ENCODE measurements at places on chromosomes 4 and X. TPM values are rescaled to one million over a fixed set of nuclear protein-coding genes. Genes with fewer than 3 reads are reported as not detected.

- DNase-seq, result no peak
Observed at GRCh38 chr4:118867311-118868067, 21.2 kb upstream of the SYNPO2 start.

DNA sequence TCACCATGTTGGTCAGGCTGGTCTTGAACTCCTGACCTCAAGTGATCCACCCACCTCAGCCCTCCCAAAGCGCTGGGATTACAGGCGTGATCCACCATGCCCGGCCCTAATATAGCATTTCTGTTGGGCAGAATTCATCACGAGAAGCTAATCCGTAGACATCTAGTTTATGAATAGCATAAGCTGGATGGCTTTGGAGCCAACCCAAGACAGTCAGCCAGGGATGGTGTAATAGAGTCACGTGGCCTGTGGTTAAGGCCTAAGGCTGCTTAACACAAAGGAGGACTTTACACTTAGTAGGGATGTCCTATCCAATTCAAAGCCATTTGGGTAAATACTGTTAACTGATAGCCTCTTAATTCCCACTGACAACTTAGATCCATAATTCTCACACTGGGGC is 173.6 kb downstream of the RAP1GDS1 start:
- DNase-seq, result no peak

Gene KLKB1
- total RNA-seq, result 0.98 TPM

DNA sequence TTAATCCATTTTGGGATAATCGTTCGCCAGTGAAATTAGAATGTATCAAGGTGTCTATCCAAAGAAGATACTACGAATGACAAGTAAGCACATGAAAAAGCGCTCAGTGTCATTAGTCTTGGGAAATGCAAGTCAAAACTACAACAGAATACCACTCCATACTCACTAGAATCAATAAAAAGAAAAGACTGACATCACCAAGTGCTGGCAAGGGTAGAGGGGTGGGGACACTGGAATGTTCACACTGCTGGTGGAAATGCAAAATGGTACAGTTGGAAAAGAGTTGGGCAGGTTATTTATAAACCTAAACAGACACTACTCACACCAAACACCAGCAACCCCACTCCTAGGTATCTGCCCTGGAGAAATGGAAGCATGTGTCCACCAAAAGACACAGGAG is 11.2 kb downstream of the WDR1 start:
- DNase-seq, result no peak

DNA sequence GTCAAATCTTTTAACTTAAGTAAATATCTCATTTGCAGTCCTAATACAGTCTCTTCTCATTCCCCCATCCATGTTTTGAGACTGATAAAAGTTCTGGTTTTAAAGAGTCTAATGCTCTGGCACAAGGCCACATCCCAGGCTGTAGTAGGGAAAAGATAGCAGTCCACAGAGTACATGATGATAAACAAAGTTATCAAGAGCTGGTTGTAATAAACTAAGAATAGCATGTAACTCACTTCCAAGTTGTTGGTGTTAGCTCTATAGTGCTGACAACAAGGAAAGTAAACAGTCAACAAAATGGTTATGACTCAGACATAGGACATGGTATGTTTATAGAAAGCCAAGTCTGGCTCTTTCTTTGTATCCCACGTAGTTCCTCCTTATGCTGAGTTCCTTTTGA is 21.8 kb upstream of the AREG start:
- no peak for DNase-seq

DNA sequence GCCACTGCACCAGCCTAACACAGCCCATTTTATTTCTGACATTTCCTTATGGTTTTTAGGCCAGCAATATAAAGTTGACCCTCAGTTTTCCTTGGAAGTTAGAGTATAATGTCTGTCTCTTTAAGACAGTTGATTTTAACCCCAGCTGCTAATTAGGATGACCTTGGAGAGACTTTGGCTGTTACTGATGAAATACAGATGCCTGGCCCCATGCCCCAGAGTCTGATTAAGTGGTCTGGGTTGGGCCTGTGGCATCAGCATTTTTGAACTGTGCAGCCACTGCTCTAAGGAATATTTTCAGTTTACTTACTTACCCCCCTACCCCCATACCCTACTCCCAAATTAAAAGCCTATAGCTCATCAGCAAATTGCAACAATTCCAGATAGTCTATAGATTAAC is 85.8 kb downstream of the DCLK2 start:
- no peak for DNase-seq

DNA sequence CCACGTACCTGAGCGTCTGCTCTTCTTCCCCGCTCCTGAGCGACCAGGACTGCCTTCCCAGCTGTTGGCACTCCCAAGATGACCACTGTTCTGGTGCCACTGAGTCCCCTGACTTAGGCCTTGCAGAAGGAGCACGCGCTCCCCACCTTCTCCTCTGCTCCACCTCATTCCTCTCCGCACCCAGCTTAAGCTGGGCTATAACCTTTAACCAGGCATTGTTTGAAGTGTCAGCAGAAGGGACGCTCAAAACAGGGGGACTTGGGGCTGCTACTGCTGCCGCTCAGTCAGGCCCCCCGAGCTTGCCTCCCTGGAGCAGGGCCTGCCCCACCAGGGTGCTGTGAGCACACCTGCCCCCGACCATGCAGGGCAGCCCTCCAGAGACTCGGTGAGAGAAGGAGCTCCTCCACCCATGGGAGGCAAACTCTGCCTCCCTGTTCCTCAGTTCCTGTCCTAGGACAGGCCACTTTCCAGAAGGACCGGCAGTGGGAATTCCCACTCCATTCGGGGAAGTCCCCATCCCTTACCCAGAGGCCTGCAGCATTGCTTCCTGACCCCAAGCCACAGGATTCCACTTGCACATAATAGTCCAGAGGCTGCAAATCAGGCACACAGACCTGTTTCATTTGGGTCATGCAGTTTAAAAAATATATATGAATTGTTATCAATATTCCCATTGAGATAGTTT is 99.7 kb upstream of the ENPP6 start:
- no peak for DNase-seq

Gene SLC16A2
- 6.9 TPM for total RNA-seq

DNA sequence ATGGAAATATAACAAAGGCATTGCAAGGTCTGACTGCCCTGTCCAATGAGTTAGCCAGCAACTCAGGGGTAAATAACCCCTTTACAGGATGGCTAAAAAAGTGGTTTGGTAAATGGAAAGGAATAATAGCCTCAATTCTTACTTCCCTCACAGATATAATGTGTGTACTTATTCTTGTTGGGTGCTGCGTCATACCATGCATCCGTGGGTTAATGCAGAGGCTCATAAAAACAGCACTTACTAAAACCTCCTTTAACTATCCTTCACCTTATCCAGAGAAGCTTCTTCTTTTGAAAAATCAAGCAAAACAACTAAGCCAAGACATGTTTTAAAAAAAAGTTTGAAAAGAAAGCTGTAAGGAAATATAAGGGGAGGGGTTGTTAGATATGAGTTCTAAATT is 301.0 kb downstream of the PAPSS1 start:
- no peak for DNase-seq

GRCh38 chr4:48228949-48229348 is 40.7 kb downstream of the TEC start:
- DNase-seq, result no peak

DNA sequence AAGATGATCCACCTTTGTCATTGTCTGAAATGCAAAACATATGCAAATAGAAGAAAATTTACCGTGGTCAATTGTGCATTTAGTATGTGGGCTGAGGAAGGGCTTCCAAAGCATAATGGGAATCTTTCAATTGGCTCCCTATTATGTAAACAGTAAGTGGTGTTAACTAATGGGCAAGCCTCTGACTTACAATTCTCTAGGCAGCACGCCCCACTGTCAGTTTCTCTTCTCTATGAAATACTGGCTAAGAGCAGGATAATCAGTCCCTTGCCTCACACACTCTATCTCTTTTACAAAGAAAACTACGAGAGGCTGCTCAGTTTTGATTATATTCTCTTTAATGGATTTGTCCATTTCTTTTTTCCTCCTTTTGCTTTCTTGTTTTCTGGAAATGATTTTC is 1272.6 kb downstream of the PCDH19 start:
- no peak for DNase-seq

Gene NXF2B
- not detected for total RNA-seq

DNA sequence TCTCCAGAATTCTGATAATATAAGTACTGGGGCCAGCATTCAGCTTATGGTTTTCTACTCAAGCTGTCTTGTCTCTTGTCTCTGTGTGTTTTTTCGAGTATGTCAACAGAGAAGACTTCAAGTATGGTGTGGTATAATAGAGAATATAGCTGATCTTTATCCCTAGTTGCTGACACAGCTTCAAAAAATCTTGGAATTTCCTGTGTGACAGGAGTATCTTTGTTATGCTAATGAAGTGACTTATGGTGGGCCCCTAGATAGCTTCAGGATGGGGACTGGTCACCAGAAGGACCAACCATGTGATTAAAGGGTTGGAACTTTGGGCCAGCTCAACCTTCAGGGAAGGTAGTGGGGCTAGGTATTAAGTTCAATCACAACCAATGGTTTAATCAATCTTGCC is 2.9 kb downstream of the GPRASP3 start:
- no peak for DNase-seq

DNA sequence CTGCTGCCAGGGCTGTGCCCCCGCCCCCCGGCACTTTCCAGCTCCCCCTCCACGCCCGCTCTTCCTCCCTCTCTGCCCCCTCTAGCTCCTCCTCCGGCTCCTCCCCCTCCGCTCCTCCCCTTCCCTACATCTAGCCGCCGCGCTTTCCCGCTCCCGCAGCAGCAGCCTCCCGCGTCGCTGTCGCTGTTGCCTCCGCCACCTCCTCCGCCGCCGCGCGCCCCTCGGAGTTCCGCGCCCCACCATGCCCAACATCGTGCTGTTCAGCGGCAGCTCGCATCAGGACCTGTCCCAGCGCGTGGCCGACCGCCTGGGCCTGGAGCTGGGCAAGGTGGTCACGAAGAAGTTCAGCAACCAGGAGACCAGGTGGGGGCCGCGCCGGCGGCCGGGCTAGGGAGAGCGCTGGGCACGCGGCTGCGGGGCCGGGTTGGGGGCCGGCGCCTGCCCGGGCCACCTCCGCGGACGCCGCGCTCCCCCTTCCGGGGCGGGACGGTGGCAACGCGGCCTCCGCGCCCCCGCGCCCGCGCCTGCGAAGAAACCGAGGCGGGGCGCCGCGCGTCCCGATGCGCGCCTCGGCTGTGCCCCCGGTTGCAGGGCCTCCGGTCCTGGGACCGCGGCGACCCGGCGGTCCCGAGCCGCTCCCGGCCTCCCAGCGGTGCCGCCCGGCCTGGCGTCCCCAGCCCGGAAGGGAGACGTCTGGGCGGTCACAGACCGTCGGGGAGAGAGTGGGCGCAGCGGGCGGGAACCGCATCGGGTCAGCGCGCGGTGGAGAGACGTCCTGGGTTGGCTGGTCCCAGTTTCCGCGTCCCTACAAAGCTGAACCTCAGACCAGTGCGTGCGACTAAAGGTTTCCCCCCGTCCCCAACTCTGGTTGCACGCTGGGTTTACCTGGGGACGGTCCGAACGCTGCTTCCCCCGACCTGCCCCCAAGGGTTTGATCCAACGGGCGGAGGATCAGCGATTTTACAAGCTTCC is at the start of gene PRPS2:
PRPS2 (plus strand) TSS at position 156 of the 972 bp plus-strand sequence; CDS start at position 242, 86 bp downstream.
- no peak for DNase-seq

- DNase-seq, result no peak
Observed at GRCh38 chrX:137151403-137151802, 117.6 kb upstream of the GPR101 start.

DNA sequence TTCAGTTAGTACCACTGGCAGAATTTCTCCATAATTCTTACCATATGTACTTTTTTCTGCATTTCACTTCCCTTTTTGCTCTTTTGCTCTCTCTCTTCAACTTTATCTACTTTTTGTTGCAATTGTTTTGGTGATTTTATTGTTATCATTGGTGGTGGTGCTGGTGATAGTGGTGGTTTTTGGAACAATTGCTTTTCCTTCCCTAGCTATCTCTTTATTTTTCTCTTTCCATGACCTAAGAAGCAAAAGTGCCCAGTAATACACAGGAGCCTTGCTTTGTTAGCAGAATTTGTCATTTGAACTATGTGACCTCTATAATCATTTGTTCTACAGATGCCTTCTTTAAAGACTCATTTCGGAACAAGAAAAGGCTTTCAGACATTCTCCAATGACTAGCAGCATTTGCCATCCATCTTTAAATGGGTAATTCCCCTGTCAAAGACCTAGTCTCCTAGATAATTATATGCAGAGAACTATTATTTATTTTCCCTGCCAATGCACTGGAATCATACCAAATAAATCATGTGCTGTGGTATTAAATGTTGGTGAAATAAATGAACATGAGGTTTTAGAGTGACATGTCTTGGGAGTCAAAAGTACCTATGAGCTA is 154.5 kb downstream of the GASK1B start:
- no peak for DNase-seq

- no peak for DNase-seq
Observed at GRCh38 chr4:158934996-158935669, 166.3 kb downstream of the FNIP2 start.

DNA sequence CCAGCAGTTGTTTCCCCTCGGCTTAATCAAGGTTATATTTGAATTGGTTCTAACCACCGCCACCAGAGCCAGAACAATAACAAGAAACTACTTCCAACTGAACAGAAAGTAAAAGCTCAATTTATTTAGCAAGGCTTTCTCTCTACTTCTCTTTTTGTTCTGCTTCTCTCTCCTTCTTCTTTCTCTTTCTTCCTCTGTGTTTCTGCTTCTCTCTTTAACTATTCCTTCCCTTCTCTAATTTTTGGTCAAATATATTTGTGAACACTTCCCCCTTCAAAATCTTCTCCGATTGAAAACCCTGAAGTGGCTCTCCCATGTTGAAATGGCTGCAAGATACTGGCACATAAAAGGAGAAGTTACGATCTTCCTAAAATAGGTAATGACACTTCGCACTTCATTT is 1195.9 kb upstream of the PRKX start:
- DNase-seq, result no peak

- no peak for DNase-seq
Observed at GRCh38 chrX:134622056-134622812, 36.0 kb downstream of the PLAC1 start.

Gene POU3F4
- total RNA-seq, result not detected

Gene ARMCX5
- total RNA-seq, result 9.6 TPM

Gene ARMCX1
- total RNA-seq, result 28.5 TPM

- no peak for DNase-seq
Observed at GRCh38 chr4:3416821-3417221, 24.9 kb upstream of the HGFAC start.

- no peak for DNase-seq
Observed at GRCh38 chr4:163587867-163588266, 93.4 kb downstream of the TMA16 start.

Gene DMD
- total RNA-seq, result 25.8 TPM

GRCh38 chr4:83282049-83282535 is 2.5 kb downstream of the COQ2 start:
- no peak for DNase-seq

DNA sequence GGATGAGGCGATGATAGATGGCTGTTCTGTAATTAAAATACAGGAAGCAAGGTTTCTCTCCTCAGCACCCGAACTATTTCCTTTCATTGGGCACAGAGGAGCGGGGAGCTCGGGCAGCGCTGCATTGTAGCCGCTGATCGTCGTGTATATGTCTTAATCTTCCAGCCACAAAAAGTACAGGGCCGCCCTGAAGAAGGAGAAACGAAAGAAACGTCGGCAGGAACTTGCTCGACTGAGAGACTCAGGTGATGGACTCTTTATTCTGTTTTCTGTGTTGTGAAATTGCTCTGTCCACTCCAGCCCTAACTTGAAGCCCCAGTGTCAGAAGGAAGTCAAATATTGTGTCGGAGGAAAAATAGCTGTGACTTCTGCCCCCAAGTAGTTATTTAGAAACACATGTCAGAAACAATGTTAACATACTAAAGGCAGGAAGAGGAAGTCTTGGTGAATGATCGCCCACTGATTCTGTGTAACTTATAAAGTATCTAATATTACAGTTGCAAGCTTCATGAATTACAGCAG is 546 bp downstream of the ZRSR2 start:
- no peak for DNase-seq
